ENCODE measurements at places on chromosomes 12 and 14.

DNA sequence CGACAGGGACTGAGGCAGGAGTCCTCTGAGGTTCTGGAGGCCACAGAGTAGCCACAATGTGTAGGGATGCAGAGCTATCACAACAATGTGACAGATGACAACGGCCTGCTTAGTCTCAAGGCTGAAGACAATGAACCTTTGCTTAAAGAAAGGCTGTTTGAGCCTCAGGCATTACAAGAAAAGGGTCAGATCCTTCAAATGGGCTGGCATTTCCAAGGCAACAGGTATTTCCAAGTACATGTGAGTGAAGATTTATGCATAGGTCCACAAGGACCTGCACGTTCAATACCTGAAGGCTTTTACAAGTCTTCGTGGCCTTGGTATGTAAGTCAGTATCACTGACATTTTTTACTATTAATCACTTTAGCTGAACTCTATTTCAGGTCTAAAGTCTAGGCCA is 62.0 kb downstream of the TMCC3 start:
- DNase-seq: no peak

DNA sequence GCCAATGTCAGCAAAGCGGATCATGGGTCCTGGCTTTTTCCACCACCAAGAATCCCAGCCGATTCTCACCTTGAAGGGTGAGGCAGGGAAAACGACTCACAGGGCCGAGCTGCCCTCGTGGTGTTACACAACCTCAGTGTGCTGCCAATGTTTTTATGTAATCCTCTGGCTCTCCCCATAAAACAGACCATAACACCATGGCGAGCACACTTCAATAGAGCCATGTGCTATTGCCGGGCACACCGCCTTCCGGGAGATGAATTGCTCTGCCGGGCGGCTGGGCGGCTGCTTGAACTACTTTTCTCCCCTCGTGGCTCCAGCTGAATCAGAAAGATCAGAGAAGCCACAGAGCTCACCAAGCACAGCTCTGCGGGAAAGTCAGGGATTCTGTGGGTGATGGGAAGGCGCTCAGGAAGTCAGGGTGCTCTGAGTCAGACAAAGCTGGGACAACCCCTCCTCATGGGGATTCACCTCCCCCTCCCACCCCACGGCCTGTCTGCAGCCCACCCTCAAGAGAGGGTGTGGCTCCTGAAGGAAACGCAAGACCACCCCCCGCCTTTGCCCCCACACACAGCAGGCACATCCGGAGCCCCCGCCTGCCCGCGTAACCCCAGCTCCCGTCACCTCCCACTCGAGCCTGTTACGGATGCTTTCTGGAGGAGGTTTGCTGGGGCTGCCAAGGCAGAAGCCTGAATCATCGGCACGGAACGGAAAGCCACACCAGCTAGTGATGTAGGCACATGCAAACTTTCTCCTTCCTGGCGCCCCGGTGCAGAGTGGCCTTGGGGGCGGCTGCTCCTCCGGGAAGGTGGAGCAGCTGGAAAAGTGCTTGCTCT is 1.8 kb downstream of the GALNT9 start:
- peak; percentile 47 for DNase-seq

GRCh38 chr14:52701223-52701622 is 5.8 kb upstream of the PSMC6 start:
- no peak for DNase-seq

DNA sequence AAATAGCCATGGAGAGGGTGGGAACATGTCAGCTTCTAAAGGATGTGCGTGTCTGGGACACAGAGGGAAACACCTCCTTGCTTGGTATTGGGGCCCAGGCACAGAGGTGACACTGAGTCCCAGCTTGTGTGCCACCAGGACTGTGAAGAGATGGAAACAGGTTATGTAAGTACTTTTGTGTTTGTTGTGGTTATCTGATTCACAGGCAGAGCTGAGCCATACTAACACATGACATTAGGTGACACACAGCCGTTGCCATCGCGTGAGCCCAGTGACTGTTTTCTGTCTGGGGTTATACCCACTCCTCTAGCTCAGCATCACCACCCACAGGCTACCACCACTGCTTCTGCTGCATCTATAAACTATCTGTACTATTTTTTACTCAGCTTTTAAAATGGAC is 12.1 kb upstream of the FLVCR2 start:
- no peak for DNase-seq

- DNase-seq: no peak
Observed at GRCh38 chr12:71664411-71665089, 449 bp downstream of the THAP2 start.

- no peak for DNase-seq
Observed at GRCh38 chr12:56261503-56262232, 3.5 kb upstream of the ANKRD52 start.

- no peak for DNase-seq
Observed at GRCh38 chr14:71133296-71133695, 226.0 kb downstream of the PCNX1 start.

GRCh38 chr12:45725631-45726602 is 3.6 kb upstream of the ARID2 start:
- DNase-seq: peak; percentile 67

- no peak for DNase-seq
Observed at GRCh38 chr12:103422328-103422727, 73.4 kb downstream of the C12orf42 start.
